ENCODE measurements at places on chromosomes 6 and 20. TPM values are rescaled to one million over a fixed set of nuclear protein-coding genes. Genes with fewer than 3 reads are reported as not detected.

The SLC4A11 gene
- polyA plus RNA-seq: 9.6 TPM

DNA sequence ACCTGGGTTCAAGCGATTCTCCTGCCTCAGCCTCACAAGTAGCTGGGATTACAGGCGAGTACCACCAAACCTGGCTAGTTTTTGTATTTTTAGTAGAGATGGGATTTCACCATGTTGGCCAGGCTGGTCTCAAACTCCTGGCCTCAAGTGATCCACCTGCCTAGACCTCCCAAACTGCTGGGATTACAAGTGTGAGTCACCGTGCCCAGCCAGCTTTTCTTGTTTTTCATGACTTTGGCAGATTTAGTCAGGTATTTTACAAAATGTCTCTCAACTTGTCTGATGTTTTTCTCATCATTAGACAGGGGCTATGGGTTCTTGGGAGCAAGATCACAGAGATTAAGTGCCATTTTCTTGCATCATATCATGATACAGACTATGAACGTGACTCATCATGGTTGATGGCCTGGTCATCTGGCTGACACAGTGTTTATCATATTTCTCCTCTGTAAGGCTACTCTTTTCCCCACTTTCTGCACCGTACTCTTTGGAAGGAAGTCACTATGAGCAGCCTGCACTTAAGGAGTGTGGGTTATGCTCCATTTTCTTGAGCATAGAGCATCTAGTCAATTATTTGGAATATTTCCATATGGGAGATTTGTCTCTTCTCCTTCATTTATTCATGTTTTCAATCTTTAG is 67.8 kb downstream of the RNF182 start:
- DNase-seq: peak; percentile 79

- DNase-seq: peak; percentile 59
Measured at GRCh38 chr6:113301651-113302050, 555.5 kb upstream of the MARCKS start.

DNA sequence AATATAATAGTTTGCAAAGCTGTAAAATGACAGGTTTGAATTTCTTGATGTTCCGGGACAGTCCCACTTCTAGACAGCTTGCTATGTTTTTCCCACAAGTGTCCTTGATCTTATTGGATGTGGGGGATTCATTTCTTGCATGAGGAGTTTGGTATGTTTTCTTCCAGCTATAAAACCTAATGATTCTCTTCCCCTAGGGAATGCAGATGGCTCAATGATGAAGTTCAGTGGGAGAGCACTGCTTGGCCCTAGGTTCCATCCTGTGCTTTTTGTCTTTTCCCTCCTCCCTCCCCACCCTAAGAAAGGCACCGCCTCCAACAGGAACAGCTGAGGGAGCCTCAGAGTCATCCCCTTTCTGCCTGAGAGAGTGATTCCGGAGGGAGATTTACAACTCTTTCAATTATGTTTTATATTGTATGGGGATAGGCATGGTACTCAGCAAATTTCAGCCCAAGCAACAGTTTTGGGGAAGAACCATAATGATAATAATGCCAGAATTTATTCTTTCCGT is 149.2 kb downstream of the PHACTR1 start:
- DNase-seq: no peak

GRCh38 chr20:59318201-59318790 is 17.9 kb downstream of the EDN3 start:
- no peak for DNase-seq

DNA sequence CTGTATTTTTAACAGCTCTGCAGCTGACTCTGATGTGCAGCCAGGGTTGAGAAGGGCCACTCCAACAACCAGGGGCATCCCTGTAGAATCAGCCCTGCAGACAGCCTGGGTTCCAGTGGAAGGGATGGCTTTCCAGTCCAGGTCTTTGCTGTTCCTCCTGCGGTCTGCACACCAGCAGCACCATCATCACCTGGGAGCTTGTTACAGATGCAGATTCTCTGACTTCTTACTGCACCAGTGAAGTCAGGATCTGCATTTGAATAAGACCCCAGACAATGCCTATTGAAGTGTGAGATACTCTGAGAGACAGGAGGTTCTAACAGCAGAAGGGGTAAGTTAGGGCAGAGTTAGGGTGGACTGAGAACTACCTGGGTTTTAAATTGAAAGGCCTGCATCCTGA is 151.3 kb downstream of the F13A1 start:
- DNase-seq: no peak

DNA sequence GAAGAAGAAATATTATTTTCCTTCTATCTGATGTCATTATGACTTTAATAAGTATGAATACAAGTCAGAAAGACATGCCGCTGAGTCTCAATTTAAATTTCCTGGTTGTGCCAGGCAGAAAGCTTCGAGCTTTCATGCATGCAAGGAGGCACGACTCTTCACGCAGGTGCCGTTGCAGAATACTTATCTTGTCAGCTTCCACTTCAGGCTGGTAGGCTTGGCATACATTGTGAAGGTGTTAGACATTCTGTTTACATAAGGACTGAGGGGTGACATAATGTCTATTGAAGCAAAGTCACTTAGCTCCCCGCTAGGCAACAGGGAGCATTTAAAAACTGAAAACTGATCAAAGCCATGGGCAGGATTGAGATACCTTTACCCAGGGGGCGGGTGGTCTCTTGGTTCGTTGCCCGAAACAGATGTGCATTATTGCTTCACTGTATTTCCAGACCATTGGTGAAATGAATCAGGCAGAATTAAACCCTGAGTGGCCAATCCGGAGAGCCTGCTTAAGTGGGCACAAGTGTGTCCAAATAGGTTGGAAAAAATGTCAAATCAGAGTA is 16.4 kb downstream of the BMP6 start:
- no peak for DNase-seq

DNA sequence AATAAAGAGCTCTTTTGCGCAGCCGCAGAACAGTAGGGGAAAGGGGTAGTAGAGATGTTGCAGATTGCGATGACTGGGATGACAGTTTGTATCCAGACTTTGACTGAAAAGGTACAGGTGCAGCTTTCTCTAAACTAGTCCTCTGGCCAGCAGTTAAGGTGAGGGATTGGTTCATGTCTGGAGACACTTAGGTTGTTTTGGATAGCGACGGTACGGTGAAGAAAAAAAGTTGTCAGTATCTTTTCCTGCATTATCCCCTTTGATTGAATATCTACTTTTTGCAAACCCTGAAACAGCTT is 537 bp downstream of the PRR3 start:
- DNase-seq: no peak

GRCh38 chr6:10399451-10399850 is 15.4 kb downstream of the TFAP2A start:
- DNase-seq: peak; percentile 18

DNA sequence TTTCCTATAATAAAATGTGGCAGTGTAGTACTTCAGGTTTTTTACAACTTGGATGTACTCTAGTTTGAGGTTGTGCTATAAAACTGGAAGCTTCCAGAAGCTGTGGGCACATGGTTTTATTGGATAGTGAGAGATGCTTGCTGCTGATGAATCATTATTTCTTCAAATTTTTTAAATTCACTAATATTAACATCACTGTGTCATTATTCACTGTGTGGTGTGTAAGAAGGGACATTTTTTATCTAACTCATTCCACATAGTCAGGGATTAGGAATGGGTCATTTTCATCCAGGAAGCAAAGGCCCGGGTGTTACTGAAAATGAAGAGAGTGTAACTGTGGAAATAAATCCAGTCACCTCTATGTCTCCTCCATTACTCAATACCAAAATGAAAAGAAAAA is 421.0 kb downstream of the TENT5A start:
- DNase-seq: no peak

- no peak for DNase-seq
Measured at GRCh38 chr6:5656226-5656625, 350.5 kb downstream of the NRN1 start.

The HLA-DOA gene
- not detected for polyA plus RNA-seq

DNA sequence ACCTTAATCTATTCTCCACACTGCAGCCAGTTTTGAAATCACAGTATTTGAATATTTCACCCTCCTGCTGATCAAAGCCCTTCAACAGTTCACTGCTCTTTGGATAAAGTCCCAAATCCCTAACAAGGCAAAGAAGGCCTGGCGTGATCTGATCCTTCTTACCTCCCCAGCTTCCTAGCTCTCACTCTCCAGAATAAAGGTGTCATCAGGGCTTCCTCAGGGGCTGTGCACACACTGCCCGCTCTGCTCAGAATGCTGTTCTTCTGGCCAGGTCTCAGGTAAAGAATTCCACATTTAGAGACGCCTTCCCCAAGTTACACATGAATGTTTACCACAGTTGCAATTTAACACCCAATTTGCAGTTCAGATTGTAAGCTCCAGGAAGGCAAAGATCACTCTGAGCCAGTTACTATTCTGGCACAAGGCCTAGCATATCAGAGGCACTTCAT is 58.9 kb upstream of the MCM9 start:
- DNase-seq: no peak

The RHAG gene
- polyA plus RNA-seq: not detected

GRCh38 chr6:166309977-166310376 is 1.8 kb upstream of the PRR18 start:
- no peak for DNase-seq

DNA sequence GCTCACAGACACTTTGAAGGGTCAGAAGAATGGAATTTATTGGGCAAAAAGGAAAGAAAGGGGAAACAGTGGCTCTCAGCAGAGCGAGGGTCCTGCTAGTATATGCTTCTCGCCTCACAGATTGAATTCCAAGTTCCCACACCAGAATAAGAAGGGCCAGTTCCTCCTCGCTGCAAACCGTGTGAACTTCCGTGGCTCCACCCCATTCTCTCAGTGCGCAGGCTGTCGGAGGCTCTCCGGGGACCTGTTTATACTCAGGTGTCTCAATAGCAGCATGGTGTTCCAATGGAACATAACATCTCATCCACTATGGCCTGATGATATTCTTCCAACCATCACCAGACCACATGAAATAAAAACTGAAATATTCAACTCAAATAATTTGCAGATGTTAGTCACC is 4.6 kb downstream of the SAMD3 start:
- DNase-seq: no peak

DNA sequence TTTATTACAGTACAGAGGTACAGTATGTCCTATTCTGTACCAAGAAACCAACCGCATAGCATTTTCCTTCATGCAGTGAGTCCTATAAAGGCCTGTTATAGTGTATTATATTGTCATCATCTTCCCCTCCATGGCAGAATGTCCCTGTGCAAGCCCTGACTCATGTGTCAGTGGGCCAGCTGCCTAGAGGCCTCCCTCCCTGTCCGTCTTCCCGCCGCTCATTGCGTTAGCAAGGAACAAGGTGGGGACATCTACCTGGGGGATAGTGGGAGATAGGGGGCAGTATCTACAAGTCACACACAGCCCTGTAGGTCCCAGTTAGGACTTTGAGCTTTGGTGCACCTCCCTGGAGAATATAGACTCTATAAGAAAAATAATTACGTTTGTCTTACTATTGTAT is 27.1 kb downstream of the ARFGEF2 start:
- DNase-seq: no peak

The CLVS2 gene
- not detected for polyA plus RNA-seq

DNA sequence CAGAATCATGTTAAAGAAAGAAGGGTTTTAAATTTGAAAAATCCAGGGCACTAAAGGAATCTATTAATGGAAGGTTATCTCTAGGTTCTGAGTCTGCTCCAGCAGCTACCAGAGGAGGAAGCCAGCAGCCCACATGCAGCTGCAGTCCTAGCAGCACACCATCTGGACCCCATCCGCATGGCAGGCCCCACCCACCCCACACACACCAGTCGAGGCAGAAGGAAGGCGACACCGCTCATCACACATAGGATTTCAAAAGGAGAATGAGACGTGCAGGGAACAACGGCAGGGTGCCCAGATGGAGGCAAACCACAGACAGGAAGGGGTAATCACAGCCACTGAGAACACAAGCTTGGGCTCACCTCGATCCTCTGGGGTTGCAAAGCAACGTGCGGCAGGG is 78.9 kb downstream of the GINS1 start:
- no peak for DNase-seq

- no peak for DNase-seq
Measured at GRCh38 chr6:135191508-135192255, 10.6 kb downstream of the MYB start.

GRCh38 chr6:3368685-3369084 is 88.2 kb downstream of the SLC22A23 start:
- DNase-seq: no peak

The STMN3 gene
- 2.4 TPM for polyA plus RNA-seq

The WFDC11 gene
- polyA plus RNA-seq: not detected

The AVP gene
- not detected for polyA plus RNA-seq

GRCh38 chr6:36444470-36444869 is 1.7 kb downstream of the KCTD20 start:
- peak; percentile 70 for DNase-seq

- DNase-seq: no peak
Measured at GRCh38 chr20:35643045-35643444, 21.7 kb downstream of the CPNE1 start.

Data from foreskin keratinocyte (primary cell).